Caudate nucleus (tissue), 63 donors: ENCODE measurements at places on chromosomes 3 and 15.

DNA sequence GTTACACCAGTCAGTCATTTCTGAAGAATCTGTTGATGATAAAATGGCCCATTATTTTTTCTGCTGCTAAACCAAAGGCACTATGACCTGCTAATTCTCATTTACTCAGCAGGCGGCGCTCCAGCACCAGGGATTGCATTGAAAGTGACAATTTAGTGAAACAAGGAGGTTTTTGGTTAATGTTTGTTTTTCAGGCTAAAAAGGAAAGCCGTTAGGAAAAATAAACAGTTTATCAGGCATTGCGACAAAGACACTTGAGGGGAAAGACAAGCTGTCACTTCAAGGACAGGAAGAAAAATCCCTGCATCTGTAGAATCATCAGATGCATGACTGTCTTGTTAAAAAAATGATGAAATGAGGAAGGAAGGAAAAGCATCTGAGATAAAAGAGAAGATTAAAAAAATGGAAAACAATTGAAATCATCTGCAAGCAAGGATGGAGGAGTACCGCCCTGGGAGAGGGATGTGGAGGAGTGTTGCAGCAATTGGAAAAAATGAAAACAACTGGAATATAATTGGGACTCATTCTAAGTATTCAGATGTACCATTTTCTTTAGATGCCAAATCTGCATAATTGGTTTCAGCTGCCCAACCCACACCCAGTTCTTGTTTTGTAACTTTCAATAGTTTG lies 54.0 kb downstream of the NR1D2 start:
- no peak for DNase-seq

DNA sequence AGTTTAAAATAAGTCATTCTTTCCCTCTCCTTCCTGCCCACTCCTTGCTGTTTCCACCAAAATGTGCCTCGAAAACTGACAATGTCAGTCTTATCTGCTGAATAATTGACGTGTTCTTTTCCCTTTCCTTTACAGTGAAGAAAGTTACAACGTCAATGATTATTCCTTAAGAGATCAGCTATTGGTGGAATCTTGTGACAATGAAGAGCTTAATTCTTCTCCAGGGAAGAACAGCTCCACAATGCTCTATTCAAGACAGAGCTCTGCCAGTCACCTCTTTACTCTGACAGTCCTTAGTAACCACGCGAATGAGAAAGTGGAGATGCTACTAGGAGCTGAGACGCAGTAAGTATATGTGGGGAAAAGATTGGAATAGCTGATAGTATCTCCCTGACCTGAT lies 84.1 kb downstream of the DHX36 start:
- no peak for DNase-seq

DNA sequence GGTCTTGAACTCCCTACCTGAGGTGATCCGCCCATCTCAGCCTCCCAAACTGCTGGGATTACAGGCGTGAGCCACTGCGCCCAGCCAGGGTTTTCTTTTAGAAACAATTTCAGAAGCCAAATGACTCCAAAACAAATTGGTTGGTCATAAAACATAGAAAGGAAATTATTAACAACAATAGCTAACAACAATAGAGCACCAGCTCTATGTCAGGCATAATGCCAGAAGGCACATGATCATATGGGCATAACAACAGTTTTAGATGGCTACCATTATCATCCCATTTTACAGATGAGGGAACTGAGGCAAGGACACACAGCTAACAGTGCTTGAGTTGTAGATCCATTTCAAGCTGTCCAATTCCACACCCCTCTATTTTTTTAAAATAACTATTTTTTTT lies 22.2 kb upstream of the RAF1 start:
- no peak for DNase-seq

- no peak for DNase-seq
Observed at GRCh38 chr15:63340353-63340752, 41.3 kb downstream of the CA12 start.

DNA sequence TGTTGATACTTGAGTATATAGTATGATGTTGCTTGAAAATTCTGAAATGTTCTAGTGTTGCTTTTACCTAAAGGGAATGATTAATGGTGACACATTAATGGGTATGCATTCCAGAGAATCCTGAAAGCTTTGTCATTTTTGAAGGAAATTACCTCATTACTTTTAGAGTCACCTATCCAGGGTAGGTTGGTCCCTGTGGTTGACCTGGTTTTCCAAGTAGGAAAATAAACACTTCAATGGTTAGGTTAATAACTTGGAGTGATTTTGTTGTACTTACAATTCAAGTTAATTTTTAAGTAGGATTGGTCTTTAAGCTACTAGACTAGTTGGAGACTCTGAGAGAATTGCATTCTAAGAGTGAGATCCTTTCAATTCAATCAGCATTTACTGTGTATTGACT lies 31.0 kb downstream of the MITF start:
- DNase-seq, result no peak

GRCh38 chr15:96355568-96356187 lies 25.2 kb downstream of the NR2F2 start:
- DNase-seq, result no peak

DNA sequence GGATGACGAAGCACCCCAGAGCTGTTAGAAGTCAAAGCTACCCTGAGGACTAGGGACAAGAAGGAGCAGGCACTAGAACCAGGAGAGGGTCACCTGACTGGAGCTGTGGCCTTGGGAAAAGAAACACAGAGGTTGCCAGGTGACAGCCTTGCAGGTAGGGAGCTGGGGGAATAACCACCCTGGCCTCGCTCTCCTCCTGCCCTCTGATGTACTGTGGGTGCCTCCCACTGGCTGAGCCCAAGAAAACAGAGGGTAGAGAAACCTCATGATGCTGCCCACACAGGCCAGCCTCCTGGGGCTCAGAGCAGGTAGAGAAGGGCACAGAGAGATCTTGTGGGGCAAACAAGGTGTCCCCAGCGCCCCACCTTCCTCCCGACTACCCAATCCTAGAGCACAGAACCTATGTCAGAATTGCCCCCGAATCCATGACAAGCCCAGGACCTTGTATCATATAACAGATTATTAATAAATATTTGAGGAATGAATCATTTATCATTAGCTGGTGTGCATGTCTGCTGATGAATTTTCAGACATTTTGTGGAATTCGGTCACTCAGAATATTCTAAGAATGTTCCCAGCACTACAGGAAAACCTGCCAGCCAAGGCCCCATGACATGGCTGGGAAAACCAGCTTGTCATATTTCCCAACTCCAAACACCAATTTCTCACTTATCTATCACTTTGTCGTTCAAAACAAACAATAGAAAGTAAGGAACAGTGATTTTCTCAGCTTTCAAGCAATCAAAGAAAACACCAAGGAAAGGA lies 59.8 kb upstream of the MEX3B start:
- DNase-seq, result no peak

GRCh38 chr15:76285241-76285825 lies 25.9 kb downstream of the ETFA start:
- no peak for DNase-seq

DNA sequence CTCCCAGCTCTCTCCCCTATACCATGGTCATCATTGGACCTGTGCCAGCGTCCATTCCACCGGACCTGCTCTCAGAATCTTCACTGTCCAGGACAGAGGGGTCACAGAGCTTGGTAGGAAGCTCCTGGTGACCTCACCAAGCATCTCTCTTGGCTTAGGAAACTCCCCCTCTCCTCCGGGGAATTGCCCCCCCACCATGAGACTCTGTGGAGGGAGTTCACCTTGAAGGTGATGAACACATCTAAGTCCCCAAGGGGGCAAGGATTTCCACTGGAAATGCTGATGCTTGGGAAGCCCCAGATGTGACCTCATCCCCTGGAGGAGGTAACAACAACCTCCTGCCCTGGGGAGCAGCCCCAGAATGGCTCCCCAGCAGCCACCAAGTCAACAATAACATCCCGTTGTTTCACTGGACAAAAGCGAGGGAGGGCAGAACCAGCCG lies 3.2 kb downstream of the SEMA7A start:
- DNase-seq, result no peak

DNA sequence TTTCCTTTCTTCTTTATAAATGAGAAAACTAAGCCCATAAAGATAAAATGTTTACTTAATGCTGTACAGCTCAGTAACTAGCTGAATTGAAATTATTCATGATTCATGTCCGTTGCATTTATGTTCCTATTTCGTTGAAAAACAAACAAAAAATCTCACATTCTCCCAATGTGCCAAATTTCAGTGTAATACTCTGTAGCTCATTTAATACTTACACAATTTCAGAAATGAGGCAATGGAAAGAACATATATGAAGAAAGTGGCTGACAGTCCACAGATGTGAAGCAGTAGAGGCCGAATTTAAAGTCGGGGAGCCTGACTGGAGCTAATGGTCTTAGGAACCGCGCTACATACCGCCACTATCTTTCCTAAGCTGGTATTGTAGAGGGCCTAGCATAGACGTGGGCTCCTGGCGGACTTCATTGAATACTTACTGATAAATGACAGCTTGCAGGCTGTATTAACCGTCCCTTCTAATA lies 651 bp downstream of the PLSCR2 start:
- DNase-seq, result no peak

GRCh38 chr3:112327371-112327951 lies 5.5 kb upstream of the CD200 start:
- DNase-seq, result no peak

DNA sequence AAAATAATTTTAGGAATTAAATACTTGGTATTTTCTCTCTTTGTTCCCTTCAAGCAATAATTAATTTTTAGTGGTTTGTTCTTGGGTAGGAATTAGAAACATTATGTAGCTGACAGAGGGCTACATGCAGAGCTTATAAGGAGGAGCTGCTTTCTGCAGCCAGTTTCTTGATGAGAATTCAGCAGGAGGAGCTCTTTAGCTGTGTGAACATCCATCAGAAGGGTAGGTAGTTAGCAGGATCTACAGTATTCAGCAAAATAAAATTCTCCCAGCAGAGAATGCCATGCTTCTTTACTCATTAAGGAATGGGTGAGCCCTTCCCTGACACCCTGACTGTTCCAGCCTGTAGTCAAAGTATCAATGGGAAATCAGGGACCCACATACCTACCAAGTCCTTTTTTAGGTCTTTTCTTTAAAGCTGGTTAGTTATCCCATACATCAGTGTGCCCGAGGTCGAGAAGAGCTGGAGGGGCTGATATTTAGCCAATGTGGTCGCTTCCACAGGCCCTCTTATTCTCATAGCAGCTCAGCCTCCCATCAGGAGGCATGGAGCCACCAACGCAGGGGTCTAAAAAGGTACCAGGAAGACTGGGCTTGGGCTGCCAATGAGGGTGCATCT lies 54.0 kb downstream of the KCNAB1 start:
- DNase-seq, result peak; percentile 14

DNA sequence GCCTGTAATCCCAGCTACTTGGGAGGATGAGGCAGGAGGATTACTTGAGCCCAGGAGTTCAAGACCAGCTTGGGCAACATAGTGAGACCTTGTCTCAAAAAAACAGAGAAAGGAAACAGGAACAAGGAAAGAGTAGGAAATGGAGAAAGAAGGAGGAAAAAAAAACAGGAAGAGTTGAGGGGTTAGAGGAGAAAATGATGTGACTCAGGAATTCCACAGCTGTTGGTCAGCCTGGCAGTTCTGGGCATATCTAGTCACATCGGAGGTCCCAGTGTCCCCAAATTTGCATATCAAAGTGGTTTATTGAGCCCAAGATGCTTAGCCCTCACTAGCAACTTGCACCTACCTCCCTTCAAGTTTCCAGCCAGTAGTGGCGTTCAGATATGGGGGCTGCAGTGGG lies 18.8 kb upstream of the JMJD7 start:
- no peak for DNase-seq

GRCh38 chr15:95247071-95247984 lies 1016.0 kb downstream of the MCTP2 start:
- DNase-seq, result no peak

DNA sequence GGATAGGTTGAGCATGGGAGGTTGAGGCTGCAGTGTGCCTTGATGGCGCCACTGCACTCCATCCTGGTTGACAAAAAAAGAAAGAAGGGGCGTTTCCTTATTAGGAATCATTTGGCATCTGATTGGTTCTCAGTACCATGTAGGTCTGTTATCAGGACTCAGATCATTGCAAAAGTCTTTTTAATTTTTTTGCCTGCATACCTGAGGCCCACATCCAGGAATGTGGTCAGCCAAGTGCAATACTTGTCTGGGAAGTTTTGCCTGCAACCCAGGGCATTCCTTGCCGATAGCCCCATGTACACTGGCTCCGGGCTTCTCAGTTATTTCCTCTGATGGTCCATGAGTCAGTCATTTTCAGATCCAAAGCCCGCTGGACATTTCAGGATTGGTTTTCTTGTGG lies 50.1 kb upstream of the CRTC3 start:
- DNase-seq, result no peak

DNA sequence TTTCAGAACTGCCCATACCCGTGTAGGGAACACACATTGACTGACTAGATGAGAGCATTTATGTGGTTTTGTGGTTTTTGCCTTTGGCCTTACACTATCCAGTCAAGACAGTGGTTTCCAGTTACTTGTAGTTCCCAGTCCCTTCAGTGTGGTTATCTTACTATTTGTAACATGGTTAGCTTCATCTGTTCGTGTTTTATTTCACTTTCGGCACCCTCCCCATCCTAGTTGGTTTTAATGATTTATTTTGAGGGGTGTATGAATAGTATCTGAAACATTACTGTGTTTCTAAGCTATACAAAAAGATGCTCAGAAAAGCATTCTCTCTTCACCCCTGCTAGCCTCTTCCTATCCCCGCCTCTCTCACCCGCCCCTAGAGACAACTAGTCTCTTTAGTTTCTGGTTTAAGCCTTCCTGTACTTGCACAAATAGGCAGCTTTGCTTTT lies 14.1 kb downstream of the LYSMD4 start:
- no peak for DNase-seq

- DNase-seq, result no peak
Observed at GRCh38 chr15:92822216-92823144, 77.6 kb upstream of the CHD2 start.

DNA sequence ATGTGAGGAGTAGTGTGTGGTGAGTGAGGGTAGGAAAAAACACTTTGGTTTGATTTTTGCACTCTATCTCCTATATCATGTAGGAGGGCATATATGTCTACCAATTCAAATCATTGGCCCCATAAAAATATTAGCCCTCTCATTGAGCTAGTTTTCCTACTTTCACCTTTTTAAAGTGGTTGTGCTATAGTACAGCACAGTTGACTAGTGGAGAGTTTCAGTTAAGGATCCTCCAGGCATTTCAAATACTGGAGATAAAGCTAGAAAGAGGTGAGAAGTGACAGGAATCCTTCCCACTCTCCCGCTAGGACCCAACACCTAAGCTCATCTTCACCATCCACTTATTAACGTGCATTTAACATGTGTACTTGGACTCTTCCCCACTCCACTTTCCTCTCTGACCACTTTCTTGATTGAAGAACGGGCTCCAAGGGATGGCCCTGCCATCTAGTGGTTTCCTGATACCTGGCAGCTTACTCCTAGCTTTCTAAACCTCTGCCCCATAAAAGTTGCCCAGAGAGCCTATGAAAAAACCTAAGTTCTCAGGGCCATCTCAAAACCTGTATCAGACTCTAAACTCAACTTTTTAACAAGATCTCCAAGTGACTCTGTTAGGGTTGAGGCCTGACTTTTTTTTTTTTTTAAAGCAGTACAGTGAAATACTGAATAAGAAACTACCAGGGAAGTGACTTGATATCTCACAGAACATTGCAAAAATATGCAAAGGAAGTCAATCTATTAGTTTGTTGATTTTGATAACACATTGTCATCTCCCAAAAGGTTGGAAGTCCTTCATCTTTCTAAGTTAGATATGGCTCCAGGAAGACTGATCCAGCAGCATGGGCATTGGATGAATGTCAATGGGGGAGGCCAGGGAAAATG lies 17.9 kb downstream of the IL12A start:
- peak; percentile 4 for DNase-seq

- no peak for DNase-seq
Observed at GRCh38 chr15:90083954-90084607, 18.2 kb downstream of the IDH2 start.

GRCh38 chr3:173750095-173750494 lies 352.6 kb downstream of the NLGN1 start:
- no peak for DNase-seq

- DNase-seq, result no peak
Observed at GRCh38 chr15:69391046-69391757, 22.9 kb upstream of the KIF23 start.
